ENCODE measurements at places on chromosomes 12 and 14.
A peak's percentile ranks its signal among the peaks of the same experiment; 100 is the strongest.

- DNase-seq = peak; percentile 57
Observed at GRCh38 chr12:106780010-106780631, 5.6 kb downstream of the RIC8B start.

DNA sequence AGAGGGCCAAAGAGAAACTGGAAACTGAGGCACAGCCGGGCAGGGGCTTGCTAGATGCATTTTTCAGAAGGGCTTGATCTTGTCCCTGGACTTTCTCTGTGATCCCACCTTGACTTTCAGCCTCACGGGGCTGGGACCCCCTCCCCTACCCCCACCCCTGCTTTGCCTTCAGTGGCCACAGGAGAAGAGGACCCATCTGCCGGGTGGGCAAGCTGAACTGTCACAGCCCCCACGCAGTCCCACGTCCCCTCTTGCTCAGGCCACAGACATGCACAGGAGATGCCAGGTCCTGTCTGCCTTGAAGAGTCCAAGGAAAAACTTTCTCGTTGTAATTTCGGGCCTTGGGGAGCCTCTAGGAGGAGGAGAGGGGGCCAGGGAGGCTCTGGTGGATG lies 158.9 kb downstream of the KIF26A start:
- DNase-seq = no peak

GRCh38 chr14:49479432-49479831 lies 106.7 kb downstream of the RPS29 start:
- DNase-seq = no peak

DNA sequence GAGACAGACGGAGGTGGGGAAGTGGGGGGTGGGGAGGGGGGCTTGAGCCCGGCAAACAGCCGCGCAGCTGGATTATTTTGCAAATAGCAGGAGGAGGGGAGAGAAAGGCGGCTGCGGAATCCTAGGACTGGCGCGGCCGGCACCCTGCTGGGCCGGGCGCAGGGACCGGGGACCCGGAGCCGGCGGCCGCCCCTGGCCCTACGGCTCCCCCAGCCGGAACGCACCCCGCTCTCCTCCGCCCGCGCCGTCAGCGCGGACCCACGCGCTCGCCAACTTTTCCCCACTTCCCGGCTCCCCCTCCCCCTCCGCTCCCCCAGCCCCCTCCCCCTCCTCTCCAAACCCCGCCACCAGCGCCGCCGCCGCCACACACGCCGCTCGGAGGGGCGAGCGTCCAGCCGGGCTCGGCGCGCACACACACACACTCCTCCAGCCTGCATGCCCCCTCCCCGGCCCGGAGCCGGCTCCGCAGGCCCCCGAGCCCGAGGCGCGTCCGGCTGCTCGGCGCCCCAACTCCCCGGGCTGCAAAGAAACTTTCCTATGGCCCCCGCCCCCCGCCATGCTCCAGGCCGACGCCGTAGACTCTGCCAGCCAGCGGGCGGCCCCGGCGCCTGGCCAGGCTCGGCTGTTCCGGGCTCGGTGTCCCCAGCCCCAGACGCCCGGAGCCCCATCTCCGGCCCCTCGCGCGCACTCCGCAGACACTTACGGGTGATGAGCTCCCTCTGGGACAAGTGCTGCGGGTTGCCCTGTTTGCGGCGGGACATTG lies 1.4 kb downstream of the BCL11B start:
- no peak for DNase-seq

DNA sequence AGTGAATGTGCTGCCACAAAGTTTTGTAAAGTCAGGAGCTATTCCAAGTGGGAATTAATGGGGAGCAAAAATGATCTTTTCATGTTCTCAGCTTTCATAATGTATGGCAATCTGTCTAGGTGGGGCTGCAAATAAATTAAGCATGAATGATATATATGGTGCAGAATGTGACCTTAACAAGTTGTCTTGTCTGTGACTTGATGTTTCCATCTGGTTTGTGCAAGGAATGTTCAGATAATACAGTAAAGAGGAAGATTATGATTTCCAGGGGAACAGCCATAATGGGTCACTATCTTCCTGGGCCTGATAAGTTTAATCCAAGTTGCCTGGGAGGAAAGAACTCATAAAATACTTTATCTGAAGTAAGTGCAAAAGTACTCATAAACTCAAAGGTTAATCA lies 1815.8 kb upstream of the FLRT2 start:
- DNase-seq = no peak

GRCh38 chr14:24996930-24997725 lies 52.8 kb downstream of the STXBP6 start:
- no peak for DNase-seq

DNA sequence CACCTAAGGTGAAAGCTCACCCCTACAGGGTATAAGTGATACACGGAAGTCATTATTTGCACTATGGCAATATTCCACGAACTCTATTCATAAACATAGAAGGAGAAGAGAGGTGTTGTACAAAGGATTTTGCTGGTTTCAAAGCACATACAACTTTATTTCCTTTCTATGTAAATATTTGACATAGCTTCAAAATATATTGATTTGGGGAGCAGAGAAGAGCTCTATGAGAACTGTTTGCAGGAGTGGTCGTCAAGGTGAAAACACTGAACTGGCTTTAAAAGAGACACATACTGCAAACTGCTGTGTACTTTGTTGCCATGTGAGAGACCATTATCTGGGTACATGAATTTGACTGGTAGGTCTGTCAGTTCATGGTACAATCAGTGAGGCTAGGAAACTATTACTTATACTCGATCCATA lies 16.7 kb downstream of the CNIH1 start:
- DNase-seq = no peak

DNA sequence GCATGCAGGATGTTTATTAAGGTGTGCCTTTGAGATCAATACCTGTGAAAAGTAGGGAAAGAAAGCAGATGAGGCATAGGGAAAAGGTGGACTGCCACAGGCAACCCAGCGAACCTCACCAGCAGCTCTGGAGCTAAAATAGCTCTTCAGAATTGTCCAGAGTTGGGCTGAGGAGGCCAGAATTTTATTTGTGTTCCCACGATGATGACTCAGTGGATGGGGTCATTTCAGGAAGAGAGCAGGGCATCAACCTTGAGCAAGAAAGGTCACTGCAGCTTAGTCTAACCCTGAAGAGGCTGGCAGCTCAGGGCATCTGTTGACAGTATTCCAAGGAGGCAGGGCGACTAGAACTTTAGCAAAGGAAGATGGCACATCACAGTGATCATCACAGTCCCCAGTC lies 696.1 kb downstream of the DIO2 start:
- DNase-seq = peak; percentile 70

GRCh38 chr14:74504412-74504811 lies 10.8 kb downstream of the ISCA2 start:
- DNase-seq = no peak

- DNase-seq = no peak
Observed at GRCh38 chr14:66503532-66503931, 4.4 kb upstream of the GPHN start.

GRCh38 chr12:109299849-109300248 lies 9.2 kb downstream of the FOXN4 start:
- DNase-seq = no peak

DNA sequence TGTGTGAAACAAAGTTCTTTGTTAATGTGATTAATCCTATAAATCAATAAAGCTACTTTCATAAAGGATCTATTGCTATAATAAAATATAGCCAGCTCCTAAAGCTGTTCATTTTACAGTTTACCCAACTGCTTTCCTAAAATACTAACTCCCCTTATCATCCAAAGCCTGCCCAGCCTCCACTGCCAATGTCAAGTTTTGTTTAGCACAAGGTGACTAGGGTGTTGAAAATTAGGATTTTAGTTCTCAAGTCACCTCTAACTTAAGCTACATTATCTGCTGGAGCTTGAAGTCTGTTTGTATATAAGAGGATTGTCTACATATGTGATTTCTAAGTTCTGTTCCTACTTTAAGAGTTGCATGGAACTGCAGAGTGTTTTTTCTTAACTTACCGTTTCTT lies 86.3 kb downstream of the CCER1 start:
- DNase-seq = no peak

GRCh38 chr12:100138803-100139098 lies 3.9 kb downstream of the BLTP3B start:
- DNase-seq = no peak

- no peak for DNase-seq
Observed at GRCh38 chr12:46082490-46083200, 92.3 kb upstream of the SCAF11 start.

GRCh38 chr12:32475724-32476123 lies 76.4 kb downstream of the FGD4 start:
- DNase-seq = no peak

DNA sequence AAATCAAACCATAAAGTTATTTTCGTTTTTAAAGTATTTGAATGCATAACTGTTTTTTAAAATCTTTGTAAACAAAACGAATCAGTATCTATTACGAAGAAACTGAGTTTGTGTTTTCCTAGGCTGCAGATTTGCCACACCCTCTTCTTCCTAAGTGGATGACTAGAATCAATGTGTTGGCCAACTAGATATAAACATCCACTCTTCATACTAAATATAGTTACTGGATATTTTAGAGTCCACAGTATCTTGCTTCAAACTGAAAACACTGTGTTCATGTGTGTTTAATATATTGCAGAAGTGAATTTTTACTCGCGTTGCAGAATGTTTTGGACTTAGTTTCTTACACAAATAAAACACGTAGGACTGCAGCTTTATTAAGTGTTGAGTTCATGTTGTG lies 63.2 kb downstream of the KLHL28 start:
- DNase-seq = peak; percentile 42

DNA sequence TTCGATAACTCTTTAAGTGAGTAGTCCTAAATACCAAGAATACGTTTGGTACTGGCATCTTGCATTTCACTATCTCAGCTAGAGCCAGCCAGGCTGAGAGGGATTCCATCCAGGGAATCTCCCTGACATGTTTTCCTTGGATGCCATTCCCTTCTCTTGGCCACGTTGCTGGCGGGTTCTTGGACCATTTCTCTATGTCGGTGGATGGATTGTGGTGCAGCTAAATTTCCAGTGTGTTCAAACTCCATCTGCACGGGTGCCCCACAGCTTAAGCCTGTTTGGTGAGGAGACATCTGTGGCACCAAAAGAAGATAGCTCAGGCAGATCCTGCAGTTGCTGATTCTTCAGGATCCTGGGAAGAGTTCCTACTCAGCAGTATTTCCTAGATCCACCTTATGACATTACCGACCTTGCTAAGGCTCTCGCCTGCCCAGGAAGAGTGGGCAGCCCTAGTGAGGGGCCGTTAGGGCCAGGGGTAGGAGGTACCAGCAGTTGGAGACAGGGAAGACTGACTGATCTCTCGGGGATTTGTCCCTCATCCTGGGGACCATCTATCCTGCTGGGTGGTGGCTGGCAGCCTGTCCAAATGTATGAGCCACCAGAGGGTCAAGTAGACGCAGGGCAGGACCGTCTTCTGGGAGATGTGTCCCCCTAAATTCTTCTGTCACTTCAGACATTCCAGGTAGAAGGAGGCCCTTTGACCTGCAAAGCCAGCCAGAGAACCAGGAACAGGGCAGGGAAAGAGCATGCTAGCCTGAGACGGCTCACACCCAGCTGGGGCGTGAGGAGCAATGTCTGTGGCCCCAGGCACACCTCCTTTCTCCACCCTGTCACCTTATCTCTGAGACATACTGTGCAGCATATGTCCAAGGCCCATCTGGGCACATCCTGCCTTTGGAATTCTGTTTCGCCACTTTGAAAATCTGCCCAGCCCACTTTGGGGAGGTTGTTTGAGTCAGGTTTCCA lies 72.6 kb upstream of the CAPRIN2 start:
- DNase-seq = no peak

DNA sequence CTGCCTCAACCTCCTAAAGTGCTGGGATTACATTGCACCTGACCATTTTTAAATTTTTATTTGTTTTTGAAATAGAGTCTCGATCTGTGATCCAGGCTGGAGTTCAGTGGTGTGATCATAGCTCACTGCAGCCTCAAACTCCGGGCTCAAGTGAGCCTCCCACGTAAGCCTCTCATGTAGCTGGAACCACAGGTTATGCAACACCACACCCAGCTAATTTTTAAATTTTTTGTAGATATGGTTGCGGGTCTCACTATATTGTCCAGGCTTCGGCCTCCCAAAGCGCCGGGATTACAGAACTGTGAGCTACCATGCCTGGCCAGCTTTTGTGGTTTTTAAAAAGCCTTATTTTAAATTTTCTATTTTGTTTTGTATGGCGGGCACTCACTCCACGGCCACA lies 2.2 kb upstream of the DRAM1 start:
- no peak for DNase-seq

DNA sequence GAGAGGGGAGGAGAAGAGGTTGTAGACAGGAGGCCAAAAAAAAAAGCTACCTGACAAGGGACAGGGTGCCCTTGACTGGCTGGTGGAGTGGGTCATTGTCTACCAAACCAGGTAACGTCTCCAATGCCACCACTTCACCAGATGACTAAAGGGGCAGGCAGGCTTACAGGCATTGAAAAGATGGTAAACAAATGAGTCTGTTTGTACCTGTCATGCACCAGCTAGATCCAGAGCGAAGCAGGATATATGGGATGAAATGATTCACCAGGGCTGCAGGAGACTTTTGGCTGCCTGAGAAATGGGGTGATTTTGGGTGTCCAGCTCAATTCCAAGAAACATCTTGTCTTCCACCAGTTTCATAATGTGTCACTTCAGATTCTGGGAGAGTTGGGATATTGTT lies 4.0 kb downstream of the C12orf54 start:
- DNase-seq = no peak

GRCh38 chr12:112308652-112309051 lies 73.6 kb downstream of the HECTD4 start:
- DNase-seq = no peak

DNA sequence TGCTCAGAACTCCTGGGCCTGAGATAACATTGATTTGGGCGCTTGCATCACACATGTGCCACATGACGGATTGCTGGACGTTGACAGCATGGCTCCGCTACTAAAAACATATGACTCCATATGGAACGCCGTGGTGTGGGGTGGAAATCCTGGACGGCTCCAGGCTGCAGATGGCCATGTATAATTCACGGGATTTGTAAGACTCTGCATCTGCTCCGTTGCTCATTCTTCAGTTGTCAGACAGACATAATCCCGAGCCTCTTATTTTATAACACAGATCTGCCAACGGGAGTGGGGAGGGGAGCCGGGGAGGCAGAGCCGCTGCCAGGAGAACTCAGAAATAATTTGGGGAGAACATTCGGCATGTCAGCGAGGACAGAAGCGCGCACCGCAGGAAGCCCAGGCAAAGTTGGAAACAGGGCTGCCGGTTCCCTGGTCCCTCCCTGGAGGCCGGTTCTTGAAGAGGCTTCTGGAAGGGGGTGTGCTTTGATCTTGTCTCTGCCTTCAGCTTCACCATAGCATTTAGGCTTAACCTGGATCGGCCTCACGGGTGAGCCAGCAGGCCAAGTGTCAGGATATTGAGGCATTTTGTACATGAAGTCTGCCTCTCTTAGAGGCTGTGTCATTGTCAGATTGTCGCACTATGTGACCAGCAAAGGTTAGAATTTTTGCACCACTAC lies 45.8 kb upstream of the MYL2 start:
- no peak for DNase-seq

GRCh38 chr12:131789638-131790037 lies 38.6 kb upstream of the MMP17 start:
- no peak for DNase-seq

GRCh38 chr12:124236625-124237031 lies 58.3 kb upstream of the RFLNA start:
- DNase-seq = peak; percentile 94

GRCh38 chr14:74008843-74009499 lies 10.1 kb downstream of the ENTPD5 start:
- DNase-seq = no peak
